NCI-H460 (cell line): ENCODE measurements at places on chromosomes 11 and 22. TPM values are rescaled to one million over a fixed set of nuclear protein-coding genes. Genes with fewer than 3 reads are reported as not detected.

RFPL1 gene
- total RNA-seq: not detected in 2 replicates

GDPD5 gene
- 4.0 and 6.5 TPM in 2 replicates for total RNA-seq

MS4A6E gene
- total RNA-seq: not detected in 2 replicates

MRGPRX3 gene
- 0.23 and 0.57 TPM in 2 replicates for total RNA-seq

IL10RA gene
- total RNA-seq: 0.35 and 2.7 TPM in 2 replicates

GLYATL2 gene
- not detected in 2 replicates for total RNA-seq

SHISAL1 gene
- 8.6 and 9.8 TPM in 2 replicates for total RNA-seq

EFCAB6 gene
- 0.40 and 0.61 TPM in 2 replicates for total RNA-seq

OR10G7 gene
- total RNA-seq: not detected in 2 replicates

LDLRAD3 gene
- 10.7 and 11.0 TPM in 2 replicates for total RNA-seq
